ENCODE measurements at places on chromosomes 2 and 18.
A peak's percentile ranks its signal among the peaks of the same experiment; 100 is the strongest.

DNA sequence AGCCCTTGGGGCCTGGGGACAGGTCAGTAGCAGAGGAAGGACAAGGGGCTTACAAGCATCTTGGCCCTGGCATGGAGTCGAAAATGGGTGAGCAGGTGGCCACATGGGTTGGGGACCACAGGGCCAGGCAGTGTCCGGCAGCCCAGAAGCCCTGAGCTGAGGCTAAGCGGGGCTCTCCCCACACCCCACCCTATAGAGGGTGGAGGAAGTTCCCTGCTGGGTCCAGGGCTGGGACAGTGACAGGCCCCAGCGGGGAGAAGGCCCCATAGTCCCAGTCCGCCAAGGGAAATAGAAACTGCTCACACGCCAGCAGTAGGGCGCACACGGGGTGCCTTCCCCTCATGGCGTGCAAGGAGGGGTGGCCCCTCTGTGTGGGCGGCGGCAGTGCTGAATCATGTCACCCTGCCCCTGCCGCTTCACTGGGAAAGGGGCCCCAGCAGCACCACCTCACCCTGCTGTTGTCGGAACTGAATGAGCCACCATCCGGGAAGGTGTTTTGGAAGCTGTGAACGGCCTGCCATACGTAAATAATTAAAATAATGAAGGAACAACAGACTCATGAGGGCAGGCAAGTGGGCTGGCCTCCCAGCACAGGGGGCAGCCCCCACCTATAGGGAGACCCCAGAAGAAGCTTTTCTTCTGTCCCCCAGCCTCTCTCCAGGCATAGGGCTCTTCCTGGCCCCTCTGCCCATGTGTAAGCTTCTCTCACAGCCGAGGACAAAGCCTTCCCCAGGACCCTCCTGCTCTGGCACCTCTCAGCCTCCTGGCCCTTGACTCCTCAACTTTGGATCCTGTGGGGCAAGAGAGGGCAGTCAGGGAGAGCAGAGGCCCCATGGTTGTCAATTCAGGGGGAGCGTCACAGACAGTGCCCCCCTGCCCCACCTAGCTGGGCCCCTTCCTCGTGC lies 12.7 kb upstream of the DUSP2 start:
- DNase-seq: peak; percentile 37

GRCh38 chr18:5288517-5288935 lies 7.0 kb downstream of the ZBTB14 start:
- no peak for DNase-seq

- DNase-seq: no peak
Measured at GRCh38 chr18:1294229-1294628, 389.6 kb downstream of the ADCYAP1 start.

GRCh38 chr2:27320958-27321543 lies 1.8 kb downstream of the MPV17 start:
- peak; percentile 98 for DNase-seq

DNA sequence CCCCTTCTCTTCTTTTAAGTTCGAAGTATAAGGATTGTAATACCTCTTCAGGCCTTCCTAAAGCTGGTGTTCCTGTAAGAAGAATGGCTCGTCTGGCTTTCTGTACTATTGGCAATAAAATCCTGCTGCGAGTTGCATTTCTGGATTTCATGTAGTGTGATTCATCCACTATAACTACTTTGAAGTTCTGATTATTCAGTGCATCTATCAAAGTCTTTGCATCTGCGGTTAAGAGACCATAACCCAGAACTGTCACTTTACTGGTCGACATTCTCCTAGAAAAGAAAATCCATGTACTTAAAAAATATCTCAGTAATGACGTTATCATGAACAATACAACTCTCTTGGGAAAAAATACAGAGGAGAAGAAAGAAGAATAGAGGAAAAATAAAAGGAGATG lies 181.1 kb downstream of the ZRANB3 start:
- DNase-seq: no peak

DNA sequence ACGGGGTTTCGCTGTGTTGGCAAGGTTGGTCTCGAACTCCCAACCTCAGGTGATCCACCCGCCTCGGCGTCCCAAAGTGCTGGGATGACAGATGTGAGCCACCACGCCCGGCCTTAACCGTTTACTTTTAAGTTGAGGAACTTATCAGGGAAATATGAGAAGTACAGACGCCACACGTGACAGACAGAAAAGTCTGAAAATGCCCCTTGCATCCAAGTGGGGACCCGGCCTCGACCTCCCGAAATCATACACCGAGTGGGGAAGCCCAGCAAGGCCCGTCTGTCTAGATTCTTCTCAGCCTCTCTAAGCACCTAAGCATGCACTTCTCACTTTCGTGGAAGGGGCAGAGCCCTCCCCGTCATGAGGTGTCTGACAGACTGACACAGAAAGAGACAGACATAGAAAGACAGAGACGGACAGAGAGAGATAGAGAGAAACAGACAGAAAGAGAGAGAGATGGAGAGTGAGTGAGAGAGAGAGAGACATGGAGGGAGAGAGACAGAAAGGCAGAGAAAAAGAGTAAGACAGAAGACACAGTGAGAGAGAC lies 107.3 kb upstream of the ANKRD30BL start:
- DNase-seq: no peak

GRCh38 chr2:2561346-2562095 lies 230.4 kb upstream of the MYT1L start:
- DNase-seq: no peak

- DNase-seq: no peak
Measured at GRCh38 chr2:151996243-151997003, 102.4 kb downstream of the CACNB4 start.

- DNase-seq: no peak
Measured at GRCh38 chr18:63905361-63905760, 2.4 kb upstream of the SERPINB10 start.
